PC-9 (cell line): ENCODE measurements at places on chromosomes 16 and 17.

- DNase-seq, result no peak
Observed at GRCh38 chr16:20107083-20107482, 33.4 kb upstream of the GPR139 start.

GRCh38 chr16:81696961-81697615 is 82.0 kb upstream of the PLCG2 start:
- DNase-seq, result peak; percentile 46

GRCh38 chr17:82797061-82797460 is 42.8 kb downstream of the ZNF750 start:
- DNase-seq, result no peak

DNA sequence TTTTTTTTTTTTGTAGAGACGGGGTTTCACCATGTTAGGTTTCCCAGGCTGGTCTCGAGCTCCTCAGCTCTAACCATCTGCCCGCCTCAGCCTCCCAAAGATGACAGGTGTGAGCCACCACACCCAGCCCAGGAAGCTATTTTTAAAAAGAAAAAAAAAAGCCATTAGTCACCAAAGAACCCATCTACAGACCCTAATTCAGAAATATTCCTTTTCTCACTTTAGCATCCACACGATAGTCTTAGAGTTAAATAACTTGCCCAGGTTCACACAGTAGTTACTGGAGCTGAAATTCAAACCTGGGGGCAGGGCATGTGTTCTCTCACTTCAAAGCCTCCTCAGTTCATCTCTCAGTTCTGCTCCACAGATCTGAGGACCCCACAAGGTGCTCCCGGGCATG is 70.3 kb upstream of the NOL11 start:
- no peak for DNase-seq

GRCh38 chr16:84138824-84139627 is 6.0 kb downstream of the HSDL1 start:
- peak; percentile 53 for DNase-seq

GRCh38 chr17:39867084-39867879 is 720 bp upstream of the ZPBP2 start:
- no peak for DNase-seq

- peak; percentile 86 for DNase-seq
Observed at GRCh38 chr16:84618581-84619460, 943 bp upstream of the COTL1 start.

GRCh38 chr17:78133971-78134898 is 3.7 kb downstream of the TMC8 start:
- DNase-seq, result peak; percentile 49

GRCh38 chr17:17844079-17844478 is 7.3 kb upstream of the SREBF1 start:
- DNase-seq, result no peak

DNA sequence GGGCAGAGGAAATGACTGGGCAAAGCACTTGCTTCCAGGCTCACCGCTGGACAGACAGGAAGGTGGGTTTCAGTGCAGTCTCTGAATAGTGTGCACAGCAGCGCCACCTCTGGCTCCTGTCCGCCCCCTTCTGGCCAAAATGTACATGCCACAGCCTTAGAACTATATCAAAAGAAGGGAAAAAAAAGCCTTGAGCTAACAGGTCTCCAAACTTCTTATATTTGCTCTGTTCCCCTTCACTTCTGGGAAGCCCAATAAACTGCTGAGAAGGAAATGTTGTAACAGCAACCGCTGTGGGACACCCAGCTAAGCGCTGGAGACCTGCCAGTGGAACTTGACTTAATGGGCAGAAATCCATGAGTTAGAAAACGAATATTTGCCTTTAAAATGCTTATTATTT is 17.5 kb downstream of the COG7 start:
- peak; percentile 67 for DNase-seq

- no peak for DNase-seq
Observed at GRCh38 chr16:22328081-22328725, 31.0 kb downstream of the POLR3E start.

- DNase-seq, result no peak
Observed at GRCh38 chr16:67013233-67013822, 15.6 kb upstream of the CBFB start.

DNA sequence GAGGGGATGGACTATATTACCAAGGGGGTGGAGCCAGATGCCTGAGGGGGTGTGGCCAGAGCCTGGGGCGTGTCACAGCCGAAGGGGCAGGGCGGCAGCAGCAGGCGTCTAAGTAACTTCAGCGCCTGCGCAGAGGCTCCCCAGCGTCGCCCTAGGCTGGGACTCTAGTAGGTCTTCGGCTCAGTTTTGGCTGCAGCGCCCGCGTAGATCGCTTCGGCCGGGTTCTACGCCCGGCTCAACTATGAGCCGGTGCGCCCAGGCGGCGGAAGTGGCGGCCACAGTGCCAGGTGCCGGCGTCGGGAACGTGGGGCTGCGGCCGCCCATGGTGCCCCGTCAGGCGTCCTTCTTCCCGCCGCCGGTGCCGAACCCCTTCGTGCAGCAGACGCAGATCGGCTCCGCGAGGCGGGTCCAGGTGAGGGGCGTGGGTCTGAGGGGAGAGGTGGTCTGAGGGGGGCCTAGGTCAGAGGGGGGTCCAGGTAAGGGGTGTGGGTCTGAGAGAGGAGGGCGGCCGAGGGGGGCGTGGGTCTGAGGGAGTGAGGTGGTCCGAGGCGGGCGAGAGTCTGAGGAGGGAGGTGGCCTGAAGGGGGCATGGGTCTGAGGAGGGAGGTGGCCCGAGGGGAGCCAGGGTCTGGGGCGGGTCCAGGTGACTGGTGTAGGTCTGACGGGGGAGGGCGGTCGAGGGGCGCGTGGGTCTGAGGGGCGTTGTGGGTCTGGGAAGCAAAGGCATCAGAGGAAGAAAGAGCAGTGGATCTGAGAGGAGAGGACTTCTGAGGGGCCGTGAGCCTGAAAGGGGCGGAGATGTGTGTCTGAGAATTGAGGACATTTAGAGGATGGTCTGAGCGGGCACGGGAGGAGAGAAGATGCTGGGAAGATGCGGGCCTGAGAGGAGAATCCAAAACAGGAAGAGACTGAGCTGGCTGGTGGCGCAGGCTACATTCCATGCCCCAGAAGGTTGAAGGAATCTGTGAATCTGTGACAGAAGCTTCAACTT is at the start of gene LPCAT2:
TSS of gene LPCAT2 (plus strand) at position 132 of the 991 bp plus-strand sequence. CDS start at position 242, 110 bp downstream.
- DNase-seq, result peak; percentile 71

- no peak for DNase-seq
Observed at GRCh38 chr16:25626172-25626571, 65.6 kb upstream of the HS3ST4 start.

- peak; percentile 99 for DNase-seq
Observed at GRCh38 chr17:17028059-17028877, 14.0 kb upstream of the MPRIP start.

- DNase-seq, result no peak
Observed at GRCh38 chr16:4879049-4879448, 31.8 kb downstream of the UBN1 start.

GRCh38 chr17:76510831-76511244 is 9.6 kb upstream of the RHBDF2 start:
- DNase-seq, result no peak

DNA sequence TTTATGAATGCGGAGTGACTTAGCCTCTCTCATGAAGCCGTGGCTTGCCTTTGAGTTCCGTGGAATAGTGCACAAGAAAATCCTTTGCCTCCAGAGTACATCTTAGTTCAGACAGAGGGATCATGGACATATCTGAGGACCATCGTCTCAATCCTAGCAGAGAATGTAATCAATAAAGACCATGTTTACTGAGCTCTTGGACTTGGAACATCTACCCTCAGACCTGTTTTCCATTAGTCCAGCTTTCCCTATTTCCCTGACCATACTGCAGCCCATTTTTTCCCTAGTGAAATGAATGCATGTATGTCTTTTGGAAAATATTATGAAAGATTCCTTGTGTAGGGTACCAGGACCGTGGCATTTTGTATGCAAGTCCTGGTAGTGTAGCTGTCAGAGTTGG is 90.2 kb downstream of the PLCG2 start:
- DNase-seq, result no peak

DNA sequence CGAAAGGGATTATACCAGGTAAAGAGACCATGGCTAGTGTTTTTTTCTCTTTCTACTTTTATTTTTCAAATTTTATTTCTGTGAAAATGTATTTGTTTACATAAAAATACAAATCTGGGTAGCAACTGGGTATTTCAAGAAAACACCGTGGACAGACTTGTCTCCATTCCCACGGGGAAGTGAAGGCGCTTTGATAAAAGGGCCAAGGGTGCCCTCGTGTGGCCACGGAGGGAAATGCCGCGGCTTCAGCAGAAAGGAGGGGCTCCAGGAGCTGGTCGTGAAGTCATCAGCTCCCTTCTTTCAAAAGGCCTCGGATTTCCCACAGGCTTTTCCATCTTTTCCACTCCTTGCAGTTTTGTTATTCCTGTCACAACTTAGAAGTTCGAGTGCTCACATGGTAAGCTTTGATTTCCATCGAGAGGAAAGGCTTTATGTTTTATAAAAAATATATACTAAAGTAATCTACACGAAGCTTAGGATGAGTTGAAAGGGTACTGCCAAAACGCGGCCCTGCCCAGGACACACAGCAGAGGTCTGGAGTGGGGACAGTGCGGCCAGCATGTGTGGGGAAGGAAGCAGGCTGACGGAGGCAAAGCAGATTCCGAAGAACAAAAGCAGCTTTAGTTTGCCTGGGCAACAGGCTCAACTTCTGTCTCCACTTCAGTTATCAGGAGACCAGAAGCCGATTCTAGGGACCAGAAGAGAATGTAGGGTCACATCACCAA is 15.3 kb upstream of the MNT start:
- peak; percentile 91 for DNase-seq

GRCh38 chr17:4744999-4745969 is 5.6 kb upstream of the CXCL16 start:
- DNase-seq, result no peak

DNA sequence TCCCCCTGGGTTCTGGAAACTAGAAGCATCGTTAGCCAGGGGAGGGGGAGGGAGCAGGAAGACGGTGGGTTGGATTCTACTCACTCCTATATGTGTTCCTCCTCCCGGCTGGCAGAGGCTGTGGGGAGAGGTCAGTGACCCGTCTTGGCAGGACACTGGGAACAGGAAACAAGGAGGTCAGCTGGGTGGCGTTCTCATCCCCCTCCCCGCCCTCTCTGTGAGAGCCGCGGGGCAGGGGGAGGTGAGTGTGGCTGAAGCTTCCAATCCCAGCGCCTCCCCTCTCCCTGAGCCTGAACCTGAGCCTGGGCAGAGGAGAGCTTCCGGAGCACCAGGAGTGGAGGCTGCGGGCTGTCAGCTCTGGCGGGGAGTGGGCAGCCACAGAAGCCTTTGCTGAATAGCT is 12.5 kb downstream of the GPRC5C start:
- no peak for DNase-seq

- no peak for DNase-seq
Observed at GRCh38 chr17:78672005-78672404, 94.8 kb upstream of the DNAH17 start.

GRCh38 chr16:83513008-83513755 is 294.6 kb upstream of the HSBP1 start:
- no peak for DNase-seq

- DNase-seq, result no peak
Observed at GRCh38 chr17:73539166-73539565, 105.1 kb downstream of the SDK2 start.

- DNase-seq, result no peak
Observed at GRCh38 chr17:27985306-27985705, 57.2 kb upstream of the NLK start.

GRCh38 chr17:33661975-33662374 is 368.9 kb upstream of the ASIC2 start:
- no peak for DNase-seq

DNA sequence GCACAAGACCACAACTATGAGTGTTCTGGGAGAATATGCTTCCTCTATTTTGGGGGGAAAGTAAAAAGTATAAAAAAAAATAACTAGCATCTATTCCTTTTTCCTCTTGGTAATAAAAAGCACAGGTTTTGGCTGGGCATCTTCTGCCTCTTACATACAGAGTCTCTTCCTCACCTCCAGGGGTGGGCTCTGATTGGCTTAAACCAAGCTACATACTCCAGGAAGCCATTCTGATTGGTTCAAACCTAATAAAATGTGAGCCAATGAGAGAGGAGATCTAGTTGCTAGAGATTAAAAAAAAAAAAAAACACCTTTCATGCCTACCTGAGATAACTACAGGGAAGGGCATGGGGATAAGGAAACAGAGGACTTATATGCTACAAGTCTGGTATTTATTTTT is 365.9 kb upstream of the ERCC4 start:
- DNase-seq, result no peak

DNA sequence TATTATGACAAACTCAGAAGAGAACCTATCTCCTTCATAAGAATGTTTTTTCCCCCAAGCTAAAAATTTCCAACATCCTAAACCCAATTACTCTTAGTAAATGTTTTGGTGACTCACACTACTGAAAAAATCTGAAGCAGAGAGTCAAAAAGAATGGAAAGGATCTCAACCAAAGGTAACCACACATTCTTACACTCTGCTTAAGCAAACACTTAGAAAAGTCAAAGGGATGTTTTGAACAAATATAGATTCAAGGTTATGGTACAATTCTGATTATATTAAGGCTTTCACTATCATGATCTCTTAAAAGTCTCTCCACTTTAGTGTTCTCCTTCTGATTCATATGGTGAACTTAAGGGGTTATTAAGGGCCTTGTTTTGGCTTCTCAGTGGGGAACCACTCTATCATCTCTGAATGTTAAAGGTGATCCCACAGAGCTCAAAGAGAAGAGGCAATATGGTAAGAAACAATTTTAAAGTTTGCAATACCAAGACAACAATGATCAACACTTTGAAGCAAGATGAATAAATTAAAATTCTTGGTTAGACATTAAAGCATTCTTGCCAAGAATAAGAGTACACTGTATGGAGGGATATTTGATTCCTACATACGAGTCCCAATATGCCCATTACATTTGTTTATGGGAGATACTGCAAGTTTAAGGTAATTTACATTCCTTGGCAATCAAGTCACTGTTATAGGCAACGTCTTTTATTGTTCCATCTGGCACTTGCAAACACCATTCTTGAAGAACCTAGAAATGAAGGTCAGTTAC is 69.2 kb downstream of the CDC27 start:
- DNase-seq, result peak; percentile 86

GRCh38 chr17:284676-285355 is 67.8 kb downstream of the RPH3AL start:
- peak; percentile 1 for DNase-seq

DNA sequence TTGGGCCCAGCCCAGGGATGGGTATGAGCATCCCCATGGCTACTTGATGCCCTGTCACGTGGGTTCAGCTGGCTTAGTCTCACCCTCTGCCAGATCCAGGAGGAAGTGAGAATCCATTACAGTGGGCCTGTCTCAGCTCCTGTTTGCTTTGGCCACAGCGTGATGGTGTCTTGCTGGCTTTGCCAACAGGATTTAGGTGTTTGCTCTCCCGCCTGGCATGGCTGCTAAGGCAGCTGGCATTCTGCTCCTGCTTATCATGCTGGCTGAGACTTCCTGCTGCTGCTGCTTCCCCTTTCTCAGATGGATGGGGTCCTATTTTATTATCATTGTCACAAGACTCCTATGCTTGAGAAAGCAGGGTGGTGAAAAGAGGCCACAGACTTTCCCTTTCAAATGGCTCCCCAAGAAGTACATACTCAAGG is 28.3 kb upstream of the HOXB13 start:
- DNase-seq, result no peak

DNA sequence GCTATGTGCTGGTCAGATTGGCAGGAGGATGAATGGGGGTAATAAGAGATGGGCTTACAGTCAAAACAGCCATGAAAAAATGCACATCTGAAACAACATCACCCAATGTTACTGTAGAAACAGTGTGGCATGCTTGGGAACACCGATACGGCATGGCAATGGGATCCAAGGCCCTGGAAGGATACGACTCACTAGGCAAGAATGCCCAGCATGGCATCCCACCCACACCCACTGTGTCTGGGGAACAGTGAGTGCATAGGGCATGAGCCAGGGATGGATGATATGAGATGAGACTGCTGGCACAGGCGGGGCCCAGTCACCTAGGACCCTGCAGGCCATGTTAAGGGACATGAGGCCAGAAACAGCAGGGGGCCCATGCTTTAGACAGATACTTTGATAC is 11.5 kb downstream of the TRIM25 start:
- DNase-seq, result no peak
